Natural killer cell (primary cell): ENCODE measurements at places on chromosomes 12 and 14. TPM values are rescaled to one million over a fixed set of nuclear protein-coding genes. Genes with fewer than 3 reads are reported as not detected.

The APOF gene
- total RNA-seq = not detected

The KRT82 gene
- not detected for total RNA-seq

The ZDHHC22 gene
- total RNA-seq = not detected

The SYCP3 gene
- total RNA-seq = 2.4 TPM

The RFC5 gene
- 11.9 TPM for total RNA-seq

The RAPGEF3 gene
- 0.23 TPM for total RNA-seq

The ZCCHC8 gene
- total RNA-seq = 66.6 TPM

The CCDC197 gene
- total RNA-seq = not detected

GRCh38 chr12:111330800-111331752 is 37.8 kb downstream of the PHETA1 start:
- peak; percentile 37 for DNase-seq

GRCh38 chr14:50045039-50045711 is 71.2 kb downstream of the VCPKMT start:
- peak; percentile 65 for DNase-seq

DNA sequence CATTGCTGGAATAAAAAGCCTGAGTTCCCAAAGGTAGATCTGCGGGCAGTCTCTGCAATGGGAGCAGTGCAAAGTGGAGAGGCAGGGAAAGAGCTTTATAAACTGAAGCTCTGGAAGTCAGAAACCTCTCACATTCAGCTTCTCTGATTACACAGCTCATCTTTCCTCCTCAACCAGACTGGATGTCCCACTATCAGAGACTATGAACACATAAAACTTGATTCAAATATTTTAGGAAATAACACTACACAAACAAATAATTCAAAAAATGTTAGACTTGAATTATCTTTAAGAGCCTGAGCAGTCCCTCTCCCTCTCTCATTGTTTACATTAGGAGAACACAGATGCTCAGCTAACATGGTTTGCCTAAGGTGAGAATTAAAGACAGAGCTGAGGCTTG is 72.9 kb downstream of the DENND5B start:
- no peak for DNase-seq

GRCh38 chr14:85917716-85918115 is 387.8 kb downstream of the FLRT2 start:
- DNase-seq = no peak

DNA sequence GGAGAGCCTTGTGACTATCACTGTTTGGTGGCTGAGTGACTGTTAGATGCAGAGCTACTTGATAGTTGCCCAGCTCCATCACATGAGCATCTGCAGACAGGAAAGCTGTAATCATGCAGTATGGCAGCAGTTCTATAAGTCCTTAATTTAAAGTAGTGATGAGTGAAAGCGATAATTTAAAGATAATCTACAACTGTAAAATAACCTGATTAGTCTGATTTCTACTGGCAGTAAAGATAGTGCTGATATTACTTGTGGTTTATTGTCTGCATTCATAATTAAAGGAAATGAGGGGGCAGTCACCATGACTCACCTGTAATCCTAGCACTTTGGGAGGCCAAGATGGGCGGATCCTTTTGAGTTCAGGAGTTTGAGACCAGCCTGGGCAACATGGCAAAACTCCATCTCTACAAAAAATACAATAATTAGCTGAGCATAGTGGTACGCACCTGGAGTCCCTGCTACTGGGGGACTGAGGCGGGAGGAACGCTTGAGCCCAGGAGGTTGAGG is 41.2 kb upstream of the PLEKHD1 start:
- DNase-seq = no peak

DNA sequence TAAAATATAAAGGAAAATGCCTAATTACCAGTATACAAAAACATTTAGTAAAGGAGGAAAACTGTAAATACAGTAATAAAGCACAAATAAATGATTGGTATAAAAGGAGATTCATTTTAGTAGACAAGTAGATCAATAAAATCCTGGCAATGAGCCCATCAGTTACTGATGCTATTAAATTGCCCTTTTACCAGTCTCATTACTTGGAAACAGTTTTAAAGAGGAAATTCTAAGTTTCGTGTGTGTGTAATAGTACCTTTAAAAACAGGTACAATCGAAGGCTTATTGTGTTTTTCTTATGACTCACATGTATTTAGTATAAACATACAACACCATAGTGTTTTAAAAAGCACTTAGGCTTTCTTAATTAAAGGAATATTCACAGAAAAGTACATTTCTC is 46.4 kb upstream of the SYT10 start:
- no peak for DNase-seq

DNA sequence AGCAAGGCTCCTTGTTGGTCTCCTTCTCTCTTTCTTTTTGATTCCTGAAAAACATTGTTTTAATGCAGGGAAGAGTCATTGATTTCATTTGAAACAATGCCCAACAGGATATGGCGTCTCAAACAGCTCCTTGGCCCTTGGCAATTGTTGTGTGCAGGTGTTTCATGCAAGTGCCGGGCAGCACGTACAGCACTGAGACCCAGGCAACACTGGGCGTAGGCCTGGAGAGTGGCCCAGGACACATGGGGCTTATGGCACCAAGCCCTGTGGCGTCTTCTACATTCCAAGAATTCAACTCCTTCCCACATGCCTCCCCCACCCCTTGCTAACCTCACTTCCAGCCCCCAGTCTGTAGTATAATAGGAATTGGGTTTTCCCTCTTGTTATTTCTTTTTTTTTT is 230.4 kb downstream of the SPTSSA start:
- DNase-seq = no peak

DNA sequence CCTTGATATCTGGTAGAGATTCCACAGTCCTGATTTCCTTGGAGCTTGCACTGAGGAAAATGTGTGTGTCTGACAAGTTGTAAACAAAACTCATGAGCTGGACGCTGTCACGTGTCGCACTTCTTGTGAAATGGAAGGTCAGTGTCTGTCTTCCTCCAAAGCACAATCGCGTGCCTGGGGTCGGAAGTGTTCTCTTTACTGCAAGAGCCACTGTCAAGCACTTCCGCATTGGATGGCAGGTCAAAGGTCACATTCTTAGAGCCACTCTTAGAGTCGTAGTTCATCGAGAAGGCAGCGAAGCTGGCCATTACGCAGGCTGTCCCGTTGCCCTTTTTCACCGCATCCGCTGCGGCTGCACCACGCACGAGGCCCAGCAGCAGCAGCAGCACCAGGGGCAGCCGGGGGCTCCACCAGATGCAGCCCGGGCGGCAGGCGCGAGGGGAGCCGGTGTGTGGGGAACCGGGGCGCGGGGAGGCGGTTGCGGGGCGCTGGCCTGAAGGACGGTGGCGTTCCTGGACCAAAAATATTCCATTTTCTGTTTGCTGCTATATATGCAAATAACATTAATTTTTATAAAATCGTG is 45.0 kb downstream of the LRTM2 start:
- DNase-seq = no peak

- DNase-seq = no peak
Measured at GRCh38 chr12:93102744-93103143, 173.6 kb upstream of the EEA1 start.

- DNase-seq = no peak
Measured at GRCh38 chr12:46558677-46559076, 186.1 kb upstream of the SLC38A2 start.

DNA sequence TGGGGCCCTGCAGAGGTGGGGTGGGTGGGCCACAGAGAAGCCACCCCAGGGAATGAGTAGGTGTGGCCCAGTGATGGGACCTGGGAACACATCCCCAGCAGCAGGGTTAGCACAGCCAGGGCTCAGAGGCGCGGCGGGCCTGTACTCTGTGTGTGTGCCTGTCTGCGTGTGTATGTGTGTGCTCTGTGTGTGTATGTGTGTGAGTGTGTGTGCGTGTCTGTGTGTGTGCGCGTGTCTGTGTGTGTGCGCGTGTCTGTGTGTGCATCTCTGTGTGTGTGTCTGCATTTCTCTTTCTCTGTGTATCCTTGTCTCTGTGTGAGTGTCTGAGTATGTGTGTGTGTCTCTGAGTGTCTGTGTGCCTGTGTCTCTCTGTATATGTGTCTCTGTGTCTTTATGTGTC is 26.1 kb downstream of the KIF26A start:
- DNase-seq = no peak

DNA sequence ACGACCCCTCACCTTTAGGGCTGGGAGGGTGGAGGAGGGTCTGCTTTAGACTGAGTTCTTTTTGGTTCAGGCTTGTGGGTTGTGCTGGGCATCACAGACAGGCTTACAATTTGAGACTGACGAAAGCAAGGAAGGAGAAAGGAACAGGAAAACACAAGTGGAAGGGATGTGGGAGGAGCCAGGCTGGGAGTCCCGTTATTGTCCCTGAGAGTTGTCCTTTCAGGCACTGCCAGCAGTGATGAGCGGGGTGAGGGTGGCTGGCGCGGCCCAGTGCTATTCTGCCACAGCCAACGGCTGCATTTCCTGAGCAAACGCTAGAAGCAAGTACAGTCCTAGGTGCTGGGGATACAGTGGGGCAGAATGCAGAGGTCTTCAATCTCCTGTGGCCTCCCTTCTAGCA is 29.2 kb upstream of the TSPAN9 start:
- no peak for DNase-seq

GRCh38 chr12:1920971-1921370 is 2.5 kb upstream of the CACNA2D4 start:
- no peak for DNase-seq

GRCh38 chr14:74237441-74237840 is 1.8 kb upstream of the VSX2 start:
- DNase-seq = no peak

DNA sequence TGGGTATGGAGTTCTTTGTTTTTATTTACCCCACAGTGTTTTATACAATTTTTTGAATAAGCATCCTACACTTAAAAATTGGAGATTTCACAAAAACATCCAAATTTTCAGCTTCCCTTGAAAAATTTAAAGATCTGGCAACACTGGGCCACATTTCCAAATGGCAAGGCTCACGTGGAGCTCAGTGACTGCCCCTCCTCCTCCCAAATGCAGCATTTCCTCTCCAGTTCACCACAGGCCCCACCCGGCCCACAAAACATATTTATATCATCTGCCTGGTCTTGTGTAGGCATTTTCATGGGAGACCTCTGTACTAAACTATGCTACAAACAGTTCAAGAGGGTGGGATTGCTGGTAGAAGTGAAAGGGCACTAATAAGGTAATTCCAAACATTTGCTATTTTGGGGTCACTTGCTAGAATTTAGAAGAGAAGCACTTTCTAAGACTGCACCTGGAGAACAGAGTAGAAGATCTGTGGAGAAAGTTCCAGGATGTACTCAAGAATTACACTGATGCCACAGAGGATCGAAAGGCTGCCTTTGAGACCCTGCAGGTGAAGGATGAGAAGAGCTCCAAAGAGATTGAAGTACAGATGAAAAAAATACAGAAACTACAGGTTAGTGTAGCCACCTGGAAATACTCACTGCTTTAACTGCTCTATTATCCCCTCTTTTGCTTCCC is 7.3 kb downstream of the FKBP11 start:
- no peak for DNase-seq

GRCh38 chr12:52848661-52849255 is at the start of gene KRT78:
Gene KRT78, minus strand, starts transcription at chr12:52848994. Its CDS starts 64 bp downstream, at chr12:52848930.
- DNase-seq = no peak

DNA sequence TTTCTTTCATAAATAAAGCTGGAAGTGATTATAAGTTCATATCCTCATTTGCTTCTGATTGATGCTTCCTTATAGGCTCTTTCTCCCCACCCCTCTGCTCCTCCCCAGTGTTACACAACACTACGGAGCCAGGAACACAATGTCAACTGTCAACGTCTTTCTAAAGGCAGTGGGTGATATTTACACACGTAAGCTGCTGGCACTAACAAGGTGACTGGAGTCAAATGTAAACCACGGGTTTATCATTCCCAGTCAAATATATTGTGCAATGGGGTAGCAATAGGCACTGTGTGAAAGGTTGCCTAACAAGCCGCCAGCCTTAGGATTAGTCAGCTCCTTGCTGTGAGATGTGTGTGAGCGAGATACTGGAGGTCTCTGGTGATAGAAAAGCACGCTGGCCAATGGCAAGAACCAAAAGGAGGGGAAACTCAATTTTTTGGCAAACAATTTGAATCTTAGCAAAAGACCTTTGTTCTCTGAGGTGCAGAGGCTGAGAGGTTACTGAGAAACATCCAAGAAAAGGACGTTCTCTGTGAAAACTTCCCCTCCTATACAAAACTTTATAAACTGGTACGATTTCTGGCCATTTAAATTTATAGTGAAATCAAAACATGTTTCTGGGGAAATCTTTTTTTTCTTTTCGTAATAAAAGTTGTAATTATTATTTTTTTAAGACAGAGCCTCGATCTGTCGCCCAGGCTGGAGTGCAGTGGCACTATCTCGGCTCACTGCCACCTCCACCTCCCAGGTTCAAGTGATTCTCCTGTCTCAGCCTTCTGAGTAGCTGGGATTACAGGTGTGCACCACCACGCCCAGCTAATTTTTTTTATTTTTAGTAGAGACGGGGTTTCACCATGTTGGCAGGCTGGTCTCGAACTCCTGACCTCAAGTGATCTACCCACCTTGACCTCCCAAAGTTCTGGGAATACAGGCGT is 22.3 kb upstream of the HECTD1 start:
- DNase-seq = no peak

GRCh38 chr14:89600950-89601826 is 184.2 kb upstream of the FOXN3 start:
- DNase-seq = no peak

- no peak for DNase-seq
Measured at GRCh38 chr12:32860192-32860591, 36.4 kb downstream of the PKP2 start.
